ENCODE measurements at places on chromosomes 11 and 22.

- DNase-seq: no peak
Observed at GRCh38 chr22:25120093-25120561, 79.5 kb upstream of the CRYBB3 start.

- no peak for DNase-seq
Observed at GRCh38 chr11:118923721-118924587, 1.8 kb downstream of the BCL9L start.

- DNase-seq: no peak
Observed at GRCh38 chr22:50727678-50728522, 10.1 kb upstream of the ACR start.

GRCh38 chr11:41872870-41873269, 413.4 kb upstream of the LRRC4C start:
- no peak for DNase-seq

GRCh38 chr11:47437746-47438418, 11.1 kb downstream of the RAPSN start:
- no peak for DNase-seq

- DNase-seq: no peak
Observed at GRCh38 chr22:49156662-49157285, 670.9 kb downstream of the BRD1 start.

- DNase-seq: no peak
Observed at GRCh38 chr11:57126766-57127400, 54.9 kb upstream of the LRRC55 start.

DNA sequence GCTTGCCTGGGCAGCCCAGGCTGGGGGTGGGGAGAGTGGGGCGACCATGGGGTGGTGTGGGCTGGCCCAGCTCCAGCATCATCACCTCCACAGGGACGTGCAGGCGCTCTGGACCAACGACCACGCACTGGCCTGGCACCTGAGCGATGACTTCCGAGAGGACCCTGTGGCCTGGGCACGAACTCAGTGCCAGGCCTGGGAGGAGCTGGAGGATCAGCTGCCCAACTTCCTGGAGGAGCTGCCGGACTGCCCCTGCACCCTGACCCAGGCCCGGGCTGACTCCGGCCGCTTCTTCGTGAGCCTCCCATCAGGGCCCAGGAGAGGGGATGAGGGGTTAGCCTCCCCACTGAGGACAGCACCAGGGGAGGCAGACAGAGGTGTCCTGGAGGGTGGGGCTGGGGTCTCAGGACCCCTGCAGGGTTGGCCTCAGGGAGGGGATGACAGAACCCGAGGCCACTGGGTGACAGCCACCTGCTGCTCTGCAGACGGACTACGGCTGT, 3.8 kb downstream of the SUSD2 start:
- DNase-seq: peak; percentile 19

DNA sequence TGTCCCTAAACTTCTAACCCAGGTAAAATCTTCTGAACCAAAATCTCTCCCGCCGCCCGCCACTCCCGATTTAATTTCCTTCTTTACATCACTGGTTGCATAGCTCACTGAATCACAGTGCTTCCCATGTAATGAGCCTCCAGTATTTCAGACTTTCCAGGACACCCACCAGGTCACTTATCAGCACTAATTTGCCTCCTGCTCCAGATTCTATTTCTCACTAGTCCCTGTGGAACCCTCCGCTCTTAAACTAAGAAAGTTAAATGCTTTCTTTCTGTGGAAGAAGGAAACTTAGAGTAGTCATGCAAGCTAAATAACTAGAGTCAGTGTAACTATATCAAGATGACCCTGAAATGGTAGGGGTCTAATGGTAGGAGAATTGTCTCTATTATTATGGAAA, 106.6 kb upstream of the OPCML start:
- no peak for DNase-seq

GRCh38 chr22:33888821-33889220, 31.5 kb downstream of the LARGE1 start:
- DNase-seq: no peak

- no peak for DNase-seq
Observed at GRCh38 chr11:129440028-129440713, 64.5 kb downstream of the BARX2 start.

DNA sequence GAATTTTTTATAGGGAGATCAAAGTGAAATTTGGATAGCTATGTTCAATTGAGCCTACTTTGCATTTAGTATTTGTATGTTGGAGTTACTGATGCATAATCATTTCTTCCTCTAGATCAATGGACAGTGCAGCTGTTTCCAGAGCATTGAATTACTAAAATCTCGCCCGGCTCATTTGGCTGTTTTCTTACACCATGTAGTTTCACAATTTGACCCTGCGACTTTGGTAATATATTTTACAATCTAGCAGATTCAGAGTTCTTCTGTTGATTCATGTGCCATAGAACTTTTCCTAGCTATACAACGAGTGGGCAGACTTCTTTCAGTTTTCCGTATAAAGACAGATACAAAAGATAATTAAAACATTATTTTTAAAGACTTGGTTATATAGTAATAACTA, 70.0 kb upstream of the GRIK4 start:
- DNase-seq: no peak

- DNase-seq: no peak
Observed at GRCh38 chr22:33653532-33654063, 266.7 kb downstream of the LARGE1 start.

GRCh38 chr22:23708270-23708669, 17.5 kb downstream of the RGL4 start:
- DNase-seq: no peak

Data from ovary (tissue), 10 donors.